ENCODE measurements at places on chromosomes 1 and 21.

GRCh38 chr1:201255479-201256362, 27.6 kb upstream of the PKP1 start:
- DNase-seq = no peak

DNA sequence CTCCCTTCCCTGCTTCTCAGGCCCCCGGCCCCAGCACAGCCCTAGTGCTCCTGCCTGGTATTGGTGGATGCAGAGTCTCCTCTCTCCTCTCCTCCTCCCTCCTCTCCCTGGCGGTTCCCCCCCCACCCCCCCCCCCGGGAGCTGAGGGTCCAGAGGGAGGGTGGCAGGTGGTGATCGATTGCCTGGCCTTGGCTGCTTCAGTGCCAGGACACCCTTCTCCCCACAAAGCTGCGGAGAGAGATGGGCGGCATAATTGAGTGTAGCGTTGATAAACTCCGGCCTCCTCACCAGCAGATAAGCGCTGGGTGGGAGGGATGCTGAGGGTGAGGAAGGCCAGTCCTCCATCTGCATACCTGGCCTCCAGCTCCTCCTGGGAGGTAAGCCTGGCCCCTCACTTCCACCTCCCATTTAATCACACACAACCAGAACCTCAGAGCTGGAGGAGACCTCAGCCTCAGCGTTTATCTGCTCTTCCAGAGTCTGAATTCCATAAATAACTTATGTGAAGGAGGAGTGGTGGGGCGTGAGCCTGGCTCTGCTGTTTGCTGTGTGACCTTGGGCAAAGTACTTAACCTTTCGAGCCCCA, 60.8 kb downstream of the LRRN2 start:
- no peak for DNase-seq

DNA sequence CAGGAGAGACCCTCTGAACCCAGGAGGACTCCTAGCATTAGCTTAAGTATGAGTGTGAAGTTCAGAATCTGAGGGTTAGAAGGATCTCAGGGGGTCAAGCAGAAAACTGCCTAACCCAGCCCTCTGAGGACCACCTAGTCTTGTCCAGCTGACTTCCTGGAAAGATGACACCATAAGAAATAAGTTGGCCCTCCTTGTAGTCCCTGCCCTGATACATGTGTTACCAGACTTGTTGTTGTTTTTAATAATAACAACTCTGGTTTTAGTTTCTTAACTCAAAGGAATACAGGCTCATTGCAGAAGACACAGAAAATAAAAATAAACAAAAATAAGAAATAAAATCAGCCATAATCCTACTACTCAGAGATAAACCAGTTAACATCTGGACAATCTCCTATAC, 21.8 kb upstream of the SARS1 start:
- no peak for DNase-seq

DNA sequence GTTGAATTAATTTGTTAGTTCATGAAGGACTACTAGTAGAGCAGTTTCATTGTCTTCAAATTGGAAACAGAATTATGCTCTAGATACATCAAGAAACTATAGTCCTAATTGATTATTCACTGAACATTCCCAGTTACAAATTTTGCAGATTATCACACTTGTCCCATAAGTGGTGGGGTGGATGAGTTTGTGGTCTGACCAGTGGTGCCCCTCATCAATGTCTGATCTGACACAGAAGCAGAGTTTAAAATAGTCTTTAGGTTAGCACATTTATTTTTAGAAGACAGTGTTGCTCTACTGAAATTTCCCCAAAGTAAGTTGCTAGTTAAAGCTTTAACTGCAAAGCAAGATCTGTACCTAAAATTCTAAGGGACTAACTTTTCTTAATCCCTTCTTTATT, 42.9 kb downstream of the INKA2 start:
- DNase-seq = no peak

- DNase-seq = no peak
These were observed 22.7 kb downstream of the SLC2A1 start for GRCh38 chr1:42935971-42936308.

DNA sequence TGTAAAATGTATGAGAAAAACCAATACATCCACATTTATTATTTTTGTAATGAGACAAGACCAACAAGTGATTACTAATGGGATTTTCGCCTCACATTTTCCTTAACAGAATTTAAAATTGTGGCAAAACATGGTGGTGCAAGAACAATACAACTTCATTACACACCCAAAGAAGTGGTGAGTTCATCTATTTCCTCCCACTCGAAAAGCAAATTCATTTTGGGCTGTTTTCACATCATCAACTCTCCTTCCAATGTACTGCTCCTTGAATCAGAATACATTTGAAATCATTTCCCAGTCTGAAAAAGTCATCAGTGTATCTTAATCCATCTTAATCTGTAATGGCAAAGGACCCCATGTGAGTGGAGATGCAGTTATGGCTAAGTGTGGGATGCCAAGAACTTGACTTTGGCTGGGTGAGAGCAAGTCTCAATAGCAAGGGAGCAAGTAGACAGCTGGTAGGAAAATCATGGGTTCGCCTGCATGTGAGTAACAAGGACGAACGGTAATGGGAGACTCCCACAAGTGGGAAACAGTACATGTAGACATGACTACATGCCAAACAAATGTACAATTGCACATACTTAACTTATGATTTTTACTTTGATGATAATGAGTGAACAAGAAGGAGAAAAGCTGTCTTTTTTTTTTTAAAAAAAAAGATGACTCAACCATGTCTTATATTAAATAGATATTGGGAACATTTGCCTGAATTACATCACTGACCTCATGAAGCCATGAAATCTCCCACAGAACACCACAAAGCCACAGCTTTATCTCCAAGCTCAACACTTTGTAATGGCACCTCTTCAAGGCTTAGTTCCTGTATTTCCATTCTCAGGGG, 46.0 kb downstream of the RUNX1 start:
- DNase-seq = no peak

DNA sequence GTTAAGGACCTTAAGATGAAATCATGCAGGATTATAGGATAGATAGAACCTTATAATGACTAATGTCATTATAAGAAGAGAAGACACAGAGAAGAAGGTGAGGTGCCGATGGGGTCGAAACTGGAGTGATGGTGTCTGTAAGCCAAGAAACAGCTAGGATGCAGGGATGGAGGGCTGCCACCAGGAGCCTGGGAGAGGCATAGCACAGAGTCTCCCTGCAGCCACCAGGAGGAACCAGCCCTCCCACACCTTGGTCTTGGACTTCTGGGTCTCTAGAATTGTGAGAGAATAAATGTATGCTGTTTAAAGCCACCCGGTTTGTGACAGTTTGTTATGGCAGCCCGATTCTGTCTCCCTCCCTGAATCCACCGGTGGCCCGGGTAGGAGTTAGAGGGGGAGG, 337.2 kb upstream of the AJAP1 start:
- no peak for DNase-seq

GRCh38 chr1:222618001-222618879, at the start of gene MIA3:
TSS of gene MIA3 (plus strand) at chr1:222618097. CDS start at chr1:222618111, 14 bp downstream.
- peak; percentile 18 for DNase-seq

GRCh38 chr21:32193098-32193465, 85.8 kb downstream of the MIS18A start:
- DNase-seq = no peak

DNA sequence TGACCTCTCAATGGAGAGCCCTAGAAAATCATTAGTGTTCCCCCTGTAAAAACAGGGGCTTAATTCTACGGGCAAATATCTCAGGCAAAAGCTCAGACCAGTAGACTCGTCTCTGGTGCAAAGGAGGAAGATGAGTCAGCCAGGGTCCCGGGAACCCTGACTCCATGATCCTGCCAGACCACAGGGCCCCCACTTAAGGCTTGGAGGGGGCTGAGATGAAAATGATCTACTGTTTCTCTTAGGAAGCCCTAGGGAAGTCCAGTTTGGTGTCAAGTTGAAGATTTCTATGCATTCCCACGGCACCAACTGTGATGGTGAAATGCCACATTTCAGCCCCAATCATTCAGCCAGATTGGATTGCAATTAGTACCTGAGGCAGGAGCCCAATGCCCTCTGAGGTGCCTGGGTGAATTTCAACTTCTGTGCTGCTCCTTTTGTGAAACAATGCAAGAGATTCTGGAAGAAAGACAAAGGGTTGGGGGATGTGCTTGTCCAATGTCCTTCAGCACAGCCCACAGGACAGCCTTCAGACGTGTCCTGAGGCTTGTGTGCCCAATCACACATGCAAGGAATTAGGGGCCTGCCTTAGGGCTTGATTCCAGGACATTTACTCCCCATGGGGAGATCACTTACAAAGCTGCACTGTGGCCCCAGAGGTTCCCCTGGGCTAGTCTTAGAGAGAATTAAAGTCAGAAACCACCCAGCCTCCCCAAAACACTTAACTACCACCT, 18.1 kb downstream of the NAV1 start:
- no peak for DNase-seq

DNA sequence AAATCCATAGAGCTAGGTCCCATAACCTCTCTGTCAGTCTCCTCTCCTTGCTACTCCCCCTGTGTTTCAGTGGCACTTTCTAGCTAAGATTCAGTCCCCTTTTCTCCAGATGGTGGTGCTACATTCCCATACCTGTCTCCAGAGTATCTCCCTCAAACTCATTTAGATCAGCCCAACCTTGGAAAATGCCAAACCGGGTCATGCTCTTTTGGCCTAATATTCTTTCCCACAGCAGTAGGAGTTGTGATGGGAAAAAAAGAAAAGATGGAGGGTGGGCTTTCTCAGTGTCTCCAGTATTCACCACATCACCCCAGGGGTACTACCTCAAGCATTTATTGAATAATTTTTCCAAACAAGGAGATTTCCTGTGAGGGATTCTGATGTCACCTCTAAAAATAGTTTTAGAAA, 3.2 kb upstream of the RXFP4 start:
- DNase-seq = peak; percentile 54

- DNase-seq = no peak
These were observed 509.7 kb downstream of the AJAP1 start for GRCh38 chr1:5164158-5164557.

GRCh38 chr1:229284887-229285286, 14.0 kb downstream of the RAB4A start:
- no peak for DNase-seq

DNA sequence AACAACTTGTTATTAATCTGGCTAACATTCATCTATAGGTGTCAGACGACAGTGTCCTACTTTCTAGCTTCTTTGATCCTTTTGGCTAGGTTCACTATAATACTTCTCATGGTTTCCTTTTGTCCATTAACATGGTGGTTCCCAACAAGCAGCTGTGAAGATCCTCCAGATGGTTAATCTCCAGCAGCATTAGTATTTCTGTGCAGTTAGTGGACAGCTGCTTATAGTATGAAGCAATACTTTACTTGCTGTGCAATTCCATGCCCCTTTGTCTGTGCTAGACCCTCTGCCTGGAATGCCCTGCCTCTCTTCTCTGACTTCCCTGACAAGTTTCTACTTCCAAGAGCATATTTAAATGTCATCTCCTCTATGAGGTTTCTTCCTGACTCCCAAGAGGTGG, 41.7 kb upstream of the ARHGAP29 start:
- no peak for DNase-seq
